Astrocyte of the hippocampus (primary cell): ENCODE measurements at places on chromosomes 4 and X.

GRCh38 chrX:47456080-47456479 is 26.9 kb downstream of the ZNF41 start:
- no peak for DNase-seq

GRCh38 chr4:80685214-80685613 is 345.3 kb upstream of the BMP3 start:
- peak; percentile 14 for DNase-seq

DNA sequence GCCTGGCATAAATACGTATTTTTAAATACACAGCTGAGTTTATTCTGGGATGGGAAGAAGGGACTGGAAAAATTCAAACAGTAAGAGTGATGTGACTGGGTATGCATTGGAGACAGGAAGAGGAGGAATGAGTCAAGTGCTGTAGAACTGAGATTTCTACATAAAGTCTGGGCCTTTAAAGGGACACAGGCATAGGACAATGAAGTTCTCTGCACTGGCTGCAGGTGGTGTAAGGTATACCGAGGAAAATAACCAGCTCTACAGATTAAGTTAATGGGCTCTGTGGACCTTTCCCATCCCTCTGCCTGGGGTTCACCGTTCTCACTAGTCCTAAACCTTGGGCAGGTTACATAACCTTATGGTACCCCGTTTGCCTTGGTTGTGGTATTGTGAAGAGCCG is 68.7 kb downstream of the DHX15 start:
- no peak for DNase-seq

DNA sequence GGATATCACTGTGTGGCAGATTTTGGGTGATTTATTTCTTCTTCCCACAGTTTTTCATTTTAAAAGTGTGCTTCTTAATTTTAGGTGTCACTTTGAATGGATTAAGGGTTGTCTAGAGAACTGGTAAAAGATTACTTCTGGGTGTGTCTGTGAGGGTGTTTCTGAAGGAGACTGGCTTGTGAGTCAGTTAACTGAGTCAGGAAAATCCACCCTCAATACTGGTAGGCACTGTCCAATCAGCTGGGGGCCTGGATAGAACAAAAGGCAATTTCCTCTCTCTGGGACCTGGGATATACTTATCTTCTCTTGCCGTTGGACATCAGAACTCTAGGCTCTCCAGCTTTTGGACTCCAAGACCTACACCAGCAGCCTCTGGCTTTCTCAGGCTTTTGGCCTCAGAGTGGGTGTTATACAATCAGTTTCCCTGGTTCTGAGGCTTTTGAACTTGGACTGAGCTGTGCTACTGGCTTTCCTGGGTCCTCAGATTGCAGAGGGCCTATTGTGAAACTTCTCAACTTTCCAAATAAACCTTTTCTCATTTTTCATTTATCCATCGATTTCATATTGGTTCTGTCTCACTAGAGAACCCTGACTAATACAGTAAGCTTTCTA is 413.1 kb downstream of the GBA3 start:
- no peak for DNase-seq

DNA sequence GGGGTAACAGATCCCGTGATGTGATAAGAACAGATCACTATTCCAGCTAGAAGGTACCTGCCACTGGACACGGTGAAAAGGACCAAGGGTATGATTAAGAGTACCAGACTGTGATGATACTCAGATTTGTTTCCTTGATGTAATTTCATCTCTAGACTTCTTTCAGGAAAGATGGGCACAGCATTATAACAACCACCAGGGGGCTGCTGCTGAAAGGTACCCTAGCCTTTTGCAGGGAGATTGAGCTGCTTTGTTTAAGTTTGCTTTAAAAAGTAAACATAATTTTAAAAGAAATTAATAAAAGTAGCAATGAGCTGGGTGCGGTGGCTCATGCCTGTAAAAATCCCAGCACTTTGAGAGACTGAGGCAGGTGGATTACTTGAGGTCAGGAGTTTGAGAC is 145.4 kb downstream of the EMCN start:
- DNase-seq: no peak

- DNase-seq: peak; percentile 0
These were observed 651.9 kb upstream of the PCDH7 start for GRCh38 chr4:30068234-30068633.

GRCh38 chr4:112153211-112153791 is 8.0 kb downstream of the FAM241A start:
- DNase-seq: no peak
